Activated CD4-positive, alpha-beta memory T cell treated with anti-CD3 and anti-CD28 coated beads, Interleukin-2, amount 10 ng/mL, durations not matched to agents 7 days and 5 days (primary cell): ENCODE measurements at places on chromosomes 5 and 9.
A peak's percentile ranks its signal among the peaks of the same experiment; 100 is the strongest.

- H3K4me1 ChIP-seq, result no peaks in the 10 kb centered on the region
- no peak overlapping the region for H3K27ac ChIP-seq
- H3K4me3 ChIP-seq, result no peak overlapping the region
- H3K27me3 ChIP-seq, result peaks cover 1% of the 10 kb centered on the region
Observed at GRCh38 chr9:27683181-27683580, 109.9 kb upstream of the C9orf72 start.

DNA sequence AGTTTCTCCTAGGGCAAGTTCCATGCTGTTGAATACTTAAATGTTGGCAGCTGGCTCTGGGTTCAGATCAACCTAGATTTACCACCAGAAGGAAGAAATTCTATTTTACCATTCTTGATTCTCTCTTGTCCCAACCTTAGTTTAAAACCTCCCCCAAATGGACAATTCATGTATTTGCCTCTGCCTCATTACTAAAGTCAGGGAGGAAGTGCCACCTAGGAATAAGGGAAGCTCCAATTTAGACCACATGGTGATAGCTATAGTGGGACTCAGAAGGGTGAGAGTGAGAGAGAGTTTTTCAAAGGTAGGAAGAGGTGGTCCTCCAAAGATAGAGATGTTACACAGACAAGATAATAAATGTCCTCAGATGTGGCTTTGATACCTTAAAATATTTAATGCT, 53.4 kb upstream of the PAM start:
- no peak overlapping the region for H3K27ac ChIP-seq
- H3K36me3 ChIP-seq, result no peaks in the 10 kb centered on the region
- no peak overlapping the region for H3K4me3 ChIP-seq
- no peaks in the 10 kb centered on the region for H3K4me1 ChIP-seq
- peaks cover 1% of the 10 kb centered on the region for H3K27me3 ChIP-seq

DNA sequence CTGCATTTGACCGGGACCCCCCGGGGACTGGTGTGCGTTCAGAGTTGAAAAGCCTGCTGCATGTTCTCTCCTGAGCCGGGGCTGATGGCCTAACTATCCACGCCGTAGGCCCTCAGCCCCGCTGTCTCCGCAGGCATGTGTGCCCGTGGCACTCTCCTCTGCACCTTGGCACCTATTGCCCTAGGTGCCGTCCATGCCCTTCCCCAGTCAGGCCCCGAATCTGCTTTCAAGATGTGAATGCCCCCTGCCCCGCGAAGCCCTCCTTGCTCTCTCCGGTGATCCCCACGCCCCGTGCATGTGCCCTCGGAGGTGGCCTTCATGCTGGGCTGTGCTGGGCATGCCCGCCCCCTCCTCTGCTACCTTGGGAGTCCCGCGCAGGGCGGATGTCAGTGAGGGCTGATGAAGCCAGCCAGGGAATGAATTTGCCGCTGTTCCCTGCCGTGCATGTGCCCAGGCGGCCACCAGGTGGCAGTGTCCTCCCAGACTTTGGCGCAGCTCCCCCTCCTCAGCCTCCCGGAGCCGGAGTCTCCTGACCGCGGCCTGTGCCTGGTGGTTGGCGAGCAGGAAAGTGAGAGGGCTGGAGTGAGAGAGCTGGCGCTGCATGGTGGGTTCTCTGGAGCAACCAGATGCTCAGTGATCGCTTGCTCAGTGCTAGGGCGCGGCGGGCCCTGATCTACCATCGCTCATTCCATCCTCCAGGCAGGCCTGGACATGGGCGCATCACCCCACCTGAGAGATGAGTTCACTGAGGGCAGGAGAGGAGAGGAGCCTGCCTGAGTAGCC, 112.9 kb upstream of the LMX1B start:
- H3K4me1 ChIP-seq, result peaks cover 5% of the 10 kb centered on the region
- peak; percentile 70 for DNase-seq
- no peak overlapping the region for H3K4me3 ChIP-seq
- H3K27me3 ChIP-seq, result peaks cover 13% of the 10 kb centered on the region
- H3K27ac ChIP-seq, result no peak overlapping the region
- no peaks in the 10 kb centered on the region for H3K36me3 ChIP-seq

GRCh38 chr5:32207355-32207634, 33.2 kb upstream of the GOLPH3 start:
- DNase-seq, result no peak
- H3K27me3 ChIP-seq, result no peaks in the 10 kb centered on the region
- H3K4me1 ChIP-seq, result peaks cover 20% of the 10 kb centered on the region

DNA sequence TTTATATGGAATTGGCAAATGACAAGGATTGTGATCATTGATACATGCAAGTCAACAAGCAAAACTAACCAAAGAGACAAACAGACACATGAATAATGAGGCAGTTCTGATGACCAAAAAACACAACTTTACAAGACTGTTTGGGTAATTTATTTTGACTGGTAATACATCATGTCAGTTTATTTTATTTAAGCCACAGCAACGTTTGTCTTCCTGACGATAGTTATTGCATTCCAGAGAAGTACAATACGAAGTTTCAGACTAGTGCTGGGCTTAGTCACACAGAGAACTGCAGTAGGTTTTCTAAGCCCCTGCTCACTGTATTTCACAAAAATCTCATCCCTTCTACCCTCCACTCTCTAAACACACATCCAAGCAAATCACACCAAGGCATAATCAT, 514.2 kb downstream of the RAB3C start:
- H3K4me3 ChIP-seq, result no peak overlapping the region
- peaks cover 82% of the 10 kb centered on the region for H3K4me1 ChIP-seq
- no peak overlapping the region for H3K27ac ChIP-seq
- peaks cover 5% of the 10 kb centered on the region for H3K27me3 ChIP-seq

DNA sequence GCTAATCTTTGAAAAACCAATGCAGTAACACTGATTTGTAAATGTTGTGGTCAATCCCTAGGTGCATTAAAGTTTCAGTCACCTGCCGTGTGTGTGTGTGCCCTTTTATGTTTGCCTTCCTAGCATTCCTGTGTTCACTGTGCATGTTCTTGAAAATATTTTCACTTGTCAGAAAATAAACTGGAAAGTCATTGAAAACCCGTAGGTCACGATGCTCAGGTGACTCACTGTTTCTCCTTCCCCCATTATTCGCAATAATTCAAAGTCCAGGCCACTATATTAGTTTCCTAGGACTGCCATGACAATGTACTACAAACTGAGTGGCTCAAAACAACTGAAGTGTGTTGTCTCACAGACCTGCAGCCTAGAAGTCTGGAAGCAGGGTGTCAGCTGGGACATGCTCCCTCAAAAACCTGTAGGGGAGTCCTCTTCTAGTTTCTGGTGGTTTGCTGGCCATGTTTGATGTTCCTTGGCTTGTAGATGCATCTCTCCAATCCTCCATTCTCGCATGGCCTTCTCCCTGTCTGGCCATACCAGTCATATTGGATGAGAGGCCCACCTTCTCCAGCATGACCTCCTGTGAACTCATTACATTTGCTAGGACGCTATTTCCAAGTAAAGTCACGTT, 29.3 kb downstream of the MARVELD2 start:
- DNase-seq, result no peak
- H3K36me3 ChIP-seq, result no peaks in the 10 kb centered on the region
- no peaks in the 10 kb centered on the region for H3K27me3 ChIP-seq
- no peaks in the 10 kb centered on the region for H3K4me1 ChIP-seq
- no peak overlapping the region for H3K4me3 ChIP-seq
- no peak overlapping the region for H3K27ac ChIP-seq

DNA sequence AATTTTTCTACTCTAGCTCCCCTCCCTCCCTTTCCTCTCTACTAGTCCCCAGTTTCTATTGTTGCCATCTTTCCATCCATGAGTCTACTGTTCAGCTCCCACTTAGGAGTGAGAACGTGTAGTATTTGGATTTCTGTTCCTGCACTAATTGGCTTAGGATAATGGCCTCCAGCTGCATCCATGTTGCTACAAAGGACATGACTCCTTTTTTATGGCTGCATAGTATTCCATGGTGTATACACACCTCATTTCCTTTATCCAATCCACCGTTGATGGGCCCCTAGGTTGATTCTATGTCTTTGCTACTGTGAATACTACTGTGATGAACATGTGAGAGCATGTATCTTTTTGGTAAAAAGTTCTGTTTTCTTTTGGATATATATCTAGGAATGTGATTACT, 138.9 kb upstream of the MSX2 start:
- H3K4me1 ChIP-seq, result no peaks in the 10 kb centered on the region
- no peaks in the 10 kb centered on the region for H3K36me3 ChIP-seq
- H3K4me3 ChIP-seq, result no peak overlapping the region
- H3K27me3 ChIP-seq, result no peaks in the 10 kb centered on the region
- no peak overlapping the region for H3K27ac ChIP-seq

DNA sequence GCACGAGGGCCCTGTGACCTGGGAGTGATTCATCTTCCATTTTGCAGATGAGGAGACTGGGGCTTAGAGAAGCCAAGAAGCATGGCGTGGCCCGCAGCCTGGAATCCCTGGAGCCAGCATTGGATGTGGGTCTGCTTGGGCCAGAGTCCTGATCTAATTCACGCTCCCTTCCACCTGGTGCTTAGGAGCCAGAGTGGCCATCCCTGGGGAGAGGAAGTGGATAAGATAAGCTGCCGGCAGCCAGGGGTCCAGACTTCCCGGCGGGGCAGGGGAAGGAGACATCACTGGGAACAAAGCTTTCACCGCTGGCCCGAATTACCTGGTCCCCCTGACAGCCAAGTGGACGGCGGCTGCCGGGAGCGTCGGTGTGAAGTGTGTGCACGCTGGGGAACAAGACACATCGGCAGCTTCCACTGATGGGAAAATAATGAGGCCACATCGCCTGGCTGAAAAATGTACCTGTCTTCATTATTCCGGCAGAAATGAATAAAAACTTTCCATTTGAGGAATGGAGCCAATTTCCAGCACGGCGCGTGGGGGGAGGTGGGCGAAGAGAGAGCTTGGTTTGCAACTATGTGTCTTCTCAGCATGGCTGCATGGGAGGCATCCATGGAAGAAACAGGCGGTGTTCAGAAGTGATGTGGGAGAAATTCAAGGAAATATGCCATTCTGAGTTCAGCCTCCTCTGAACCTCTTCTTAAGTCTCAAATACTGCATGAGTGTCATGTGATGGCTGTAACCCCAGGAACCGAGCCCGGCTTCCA, 78.5 kb downstream of the OLFM1 start:
- no peaks in the 10 kb centered on the region for H3K4me1 ChIP-seq
- H3K27me3 ChIP-seq, result no peaks in the 10 kb centered on the region
- H3K36me3 ChIP-seq, result no peaks in the 10 kb centered on the region
- H3K27ac ChIP-seq, result no peak overlapping the region
- no peak for DNase-seq
